ENCODE measurements at places on chromosomes 4 and X. TPM values are rescaled to one million over a fixed set of nuclear protein-coding genes. Genes with fewer than 3 reads are reported as not detected.

The GPR34 gene
- not detected for total RNA-seq

The MAGEB17 gene
- total RNA-seq: not detected

The ANXA10 gene
- total RNA-seq: 0.50 TPM

The CA5B gene
- total RNA-seq: 12.6 TPM

The PITX2 gene
- total RNA-seq: 4.8 TPM
